ENCODE measurements at places on chromosomes 5 and 9. TPM values are rescaled to one million over a fixed set of nuclear protein-coding genes. Genes with fewer than 3 reads are reported as not detected.

The PIP5KL1 gene
- polyA plus RNA-seq = 0.22 TPM

The SH3PXD2B gene
- 37.9 TPM for polyA plus RNA-seq

The PCDHGA3 gene
- 0.27 TPM for polyA plus RNA-seq

The KCNV2 gene
- polyA plus RNA-seq = not detected

The F12 gene
- polyA plus RNA-seq = 0.47 TPM

The SLC6A18 gene
- not detected for polyA plus RNA-seq

GRCh38 chr5:16916262-16916878 lies 19.7 kb downstream of the MYO10 start:
- no peak overlapping the region for H3K27ac ChIP-seq
- no peak overlapping the region for H3K4me3 ChIP-seq
- no peaks in the 10 kb centered on the region for H3K36me3 ChIP-seq
- no peak for DNase-seq
- H3K4me1 ChIP-seq = no peaks in the 10 kb centered on the region

DNA sequence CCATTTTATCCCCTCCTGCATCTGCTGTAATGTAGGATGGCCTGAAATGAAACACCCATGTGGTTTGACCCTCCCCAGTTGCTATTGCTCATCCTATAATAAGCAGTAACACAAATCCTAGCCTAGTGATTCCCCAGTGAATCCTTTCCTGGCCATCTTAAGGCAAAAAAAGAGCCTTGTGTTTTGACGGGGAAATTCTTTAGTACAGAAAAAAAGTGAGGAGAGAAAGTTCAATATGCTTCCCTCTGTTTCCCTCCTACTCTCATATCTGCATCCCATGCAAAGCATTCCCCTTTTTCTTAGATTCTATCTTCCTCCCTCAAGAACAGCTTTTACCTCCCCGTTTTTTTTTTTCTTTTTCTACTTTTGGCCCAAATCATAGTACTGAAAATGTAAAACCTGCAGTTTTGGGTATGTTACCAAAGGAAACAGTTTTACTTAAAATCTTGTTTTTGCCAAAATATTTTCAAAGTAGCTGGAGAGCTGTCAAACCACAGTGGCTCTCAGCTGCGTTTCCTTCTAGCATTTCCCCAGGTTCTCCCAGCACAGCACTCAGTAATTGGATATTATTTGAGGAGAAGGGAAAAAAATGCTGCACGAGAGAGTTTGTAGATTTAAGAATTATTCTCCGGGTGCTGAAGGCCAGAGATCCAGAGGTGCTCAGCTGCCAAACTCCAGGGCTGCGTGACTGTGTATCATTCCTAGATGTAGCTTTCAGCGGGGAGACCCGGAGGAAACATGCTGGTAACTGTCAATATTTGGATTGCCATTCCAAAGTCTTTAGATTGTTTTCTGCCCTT lies 321.4 kb downstream of the NPR3 start:
- no peaks in the 10 kb centered on the region for H3K4me1 ChIP-seq
- H3K36me3 ChIP-seq = no peaks in the 10 kb centered on the region
- H3K27me3 ChIP-seq = no peaks in the 10 kb centered on the region
- H3K4me3 ChIP-seq = no peak overlapping the region

GRCh38 chr5:82297711-82298110 lies 19.6 kb upstream of the RPS23 start:
- H3K27me3 ChIP-seq = no peaks in the 10 kb centered on the region
- no peaks in the 10 kb centered on the region for H3K4me1 ChIP-seq
- no peak overlapping the region for H3K4me3 ChIP-seq
- DNase-seq = no peak
- no peaks in the 10 kb centered on the region for H3K36me3 ChIP-seq

DNA sequence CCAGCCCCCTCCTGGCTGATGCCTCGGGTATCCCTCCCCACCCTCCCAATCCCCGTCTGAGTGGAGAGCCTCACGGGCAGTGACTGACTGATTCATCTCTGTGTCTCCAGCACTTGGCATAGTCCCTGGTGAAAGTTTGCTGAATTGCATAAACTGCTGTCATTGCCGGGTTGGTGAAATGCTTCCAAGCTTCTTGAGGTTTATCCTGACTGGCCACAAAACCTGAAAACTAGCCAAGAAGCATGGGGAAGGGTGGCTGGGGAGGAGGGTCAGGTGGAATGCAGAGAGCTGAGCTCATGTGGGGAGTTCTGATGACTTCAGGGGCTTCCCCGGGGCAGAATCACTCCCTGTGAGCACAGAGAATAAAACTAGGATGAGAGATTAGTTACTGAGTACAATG lies 56.9 kb upstream of the GGTA1 start:
- H3K36me3 ChIP-seq = no peaks in the 10 kb centered on the region
- peaks cover 34% of the 10 kb centered on the region for H3K4me1 ChIP-seq
- H3K4me3 ChIP-seq = no peak overlapping the region

DNA sequence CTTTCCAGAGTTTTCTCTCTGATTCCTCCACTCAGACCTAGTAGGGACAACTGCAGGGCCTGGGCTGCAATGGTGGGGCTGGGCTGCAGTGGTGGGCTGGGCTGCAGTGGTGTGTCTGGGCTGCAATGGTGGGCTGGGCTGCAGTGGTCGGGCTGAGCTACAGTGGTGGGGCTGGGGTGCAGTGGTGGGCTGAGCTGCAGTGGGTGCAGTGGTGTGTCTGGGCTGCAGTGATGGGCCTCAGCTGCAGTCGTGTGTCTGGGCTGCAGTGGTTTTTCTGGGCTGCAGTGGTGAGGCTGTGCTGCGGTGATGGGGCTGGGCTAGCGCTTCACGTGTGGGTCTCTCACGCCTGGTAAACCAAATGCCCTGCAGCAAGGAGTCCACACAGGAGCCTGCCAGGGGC lies 27.4 kb downstream of the ABO start:
- no peaks in the 10 kb centered on the region for H3K27me3 ChIP-seq
- H3K36me3 ChIP-seq = no peaks in the 10 kb centered on the region
- H3K4me3 ChIP-seq = no peak overlapping the region
- DNase-seq = no peak

- H3K36me3 ChIP-seq = no peaks in the 10 kb centered on the region
- no peak for DNase-seq
- H3K27ac ChIP-seq = no peak overlapping the region
- no peaks in the 10 kb centered on the region for H3K4me1 ChIP-seq
Observed at GRCh38 chr9:30078195-30078594, 2306.2 kb upstream of the ACO1 start.

GRCh38 chr5:54162184-54162583 lies 148.2 kb downstream of the ARL15 start:
- no peak overlapping the region for H3K4me3 ChIP-seq
- no peaks in the 10 kb centered on the region for H3K36me3 ChIP-seq
- DNase-seq = no peak

GRCh38 chr5:79077680-79078365 lies 8.3 kb downstream of the BHMT2 start:
- no peaks in the 10 kb centered on the region for H3K27me3 ChIP-seq
- no peak overlapping the region for H3K27ac ChIP-seq
- no peak overlapping the region for H3K4me3 ChIP-seq
- no peaks in the 10 kb centered on the region for H3K36me3 ChIP-seq
- DNase-seq = no peak

DNA sequence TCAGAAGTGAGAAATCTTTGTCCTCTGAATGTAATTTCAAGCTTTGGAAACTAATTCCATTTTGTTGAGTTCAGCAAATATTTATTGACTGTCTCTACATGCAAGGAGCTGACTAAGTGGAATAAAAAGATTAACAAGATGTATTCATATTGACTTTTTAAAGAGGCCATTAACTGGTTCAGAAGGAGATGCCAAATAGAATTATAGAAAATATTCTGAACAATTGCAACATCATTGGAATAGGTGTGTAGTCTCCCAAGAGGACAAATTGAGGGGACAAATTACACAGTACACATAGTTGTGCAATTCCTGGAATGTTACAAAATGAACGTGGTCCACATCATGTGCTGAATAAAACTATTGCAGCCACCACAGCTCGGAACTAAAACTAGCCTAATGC lies 224.2 kb downstream of the NPR3 start:
- no peak overlapping the region for H3K27ac ChIP-seq
- H3K36me3 ChIP-seq = no peaks in the 10 kb centered on the region
- H3K4me1 ChIP-seq = no peaks in the 10 kb centered on the region
- no peak overlapping the region for H3K4me3 ChIP-seq
- DNase-seq = no peak

DNA sequence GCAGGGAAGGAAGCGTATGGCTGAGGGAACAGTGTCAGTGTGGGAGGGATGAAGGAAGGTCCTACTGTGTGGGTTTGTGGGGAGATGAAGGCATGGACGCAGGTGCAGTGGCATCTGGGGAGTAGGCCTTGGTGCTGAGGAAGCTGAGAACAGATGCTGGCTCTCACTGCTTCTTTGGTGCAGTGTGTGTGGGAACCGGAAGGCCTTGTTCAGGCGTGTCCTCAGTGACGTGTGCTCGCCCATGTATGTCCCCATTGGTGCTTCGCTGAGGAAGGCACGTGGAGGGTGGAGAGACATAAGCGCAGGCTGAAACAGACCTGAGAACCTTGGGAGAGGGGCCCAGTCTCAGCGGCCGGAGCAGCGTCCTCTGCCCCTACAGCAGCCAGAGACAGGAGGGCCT lies 18.7 kb downstream of the ADAMTS13 start:
- no peaks in the 10 kb centered on the region for H3K4me1 ChIP-seq
- H3K36me3 ChIP-seq = no peaks in the 10 kb centered on the region
- no peaks in the 10 kb centered on the region for H3K27me3 ChIP-seq
- H3K4me3 ChIP-seq = no peak overlapping the region
- no peak for DNase-seq
- H3K27ac ChIP-seq = no peak overlapping the region

DNA sequence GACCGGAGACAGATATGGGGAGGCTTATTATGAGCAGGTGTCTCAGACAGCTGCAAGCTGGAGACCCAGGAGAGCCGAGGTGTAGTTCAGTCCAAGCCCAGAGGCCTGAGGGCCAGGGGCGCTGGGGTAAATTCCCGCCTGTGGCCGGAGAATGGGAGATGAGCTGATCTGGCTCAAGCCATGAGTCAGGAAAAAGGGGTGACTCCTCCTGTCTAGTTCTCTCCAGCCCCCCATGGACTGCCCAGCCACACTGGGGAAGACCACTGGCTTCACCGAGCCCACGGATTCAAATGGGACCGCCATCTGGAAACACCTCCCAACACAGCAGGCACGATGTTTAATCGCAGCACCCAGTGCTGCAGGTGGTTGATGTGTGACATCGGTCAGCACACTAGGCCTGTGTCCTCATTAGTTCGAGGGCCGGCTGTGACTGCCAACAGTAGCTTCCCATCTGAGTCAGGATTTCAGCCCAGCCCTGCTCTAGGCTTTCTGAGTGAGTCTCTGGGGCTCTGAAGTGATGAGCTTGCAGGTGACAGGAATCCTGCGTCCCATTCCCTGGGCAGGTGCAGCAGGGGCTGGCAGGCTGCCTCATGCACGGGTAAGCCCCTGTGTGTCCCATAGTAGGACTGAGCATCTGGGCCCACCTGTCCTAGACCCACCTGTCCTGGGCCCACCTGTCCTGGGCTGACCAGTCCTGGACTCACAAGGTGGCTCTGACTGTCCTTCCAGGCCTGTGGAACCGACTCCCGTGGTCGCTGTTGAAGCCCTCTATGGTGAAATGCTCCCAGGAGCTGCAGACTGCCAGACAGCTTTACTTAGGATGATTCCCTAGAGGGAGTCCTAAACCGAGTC lies 49.7 kb downstream of the AHRR start:
- no peak overlapping the region for H3K27ac ChIP-seq
- H3K27me3 ChIP-seq = no peaks in the 10 kb centered on the region
- H3K4me1 ChIP-seq = peaks cover 5% of the 10 kb centered on the region
- DNase-seq = no peak

- peaks cover 31% of the 10 kb centered on the region for H3K4me1 ChIP-seq
- peak within 1 kb of the TSS; percentile 98 for H3K4me3 ChIP-seq
- H3K27me3 ChIP-seq = no peaks in the 10 kb centered on the region
- no peaks in the 10 kb centered on the region for H3K36me3 ChIP-seq
- DNase-seq = peak; percentile 77
Observed at GRCh38 chr5:126600631-126601511, at the start of gene PHAX. Gene PHAX, plus strand, starts transcription at chr5:126600947. Its CDS starts 16 bp downstream, at chr5:126600963.

GRCh38 chr9:125507226-125507625 lies 199.8 kb downstream of the MAPKAP1 start:
- no peaks in the 10 kb centered on the region for H3K27me3 ChIP-seq
- no peak overlapping the region for H3K27ac ChIP-seq
- H3K4me3 ChIP-seq = no peak overlapping the region
- no peak for DNase-seq
- H3K36me3 ChIP-seq = no peaks in the 10 kb centered on the region

DNA sequence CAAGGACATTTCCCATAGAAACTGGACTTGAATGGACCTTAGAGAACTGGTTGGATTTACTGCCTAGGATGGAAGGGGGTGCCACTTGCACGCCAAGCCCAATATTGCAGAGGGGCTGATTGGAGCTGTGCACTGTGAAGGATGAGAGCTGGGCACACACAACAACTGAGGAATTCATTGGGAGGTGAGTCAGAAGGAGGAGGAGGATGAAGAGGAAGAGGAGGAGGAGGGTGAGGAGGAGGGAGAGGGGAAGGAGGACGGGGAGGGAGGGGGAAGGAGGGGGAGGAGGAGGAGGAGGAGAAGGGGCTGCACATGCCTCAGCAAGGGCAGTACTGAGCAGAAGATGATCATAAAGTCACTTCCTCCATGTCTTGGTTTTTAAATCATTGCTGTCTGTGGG lies 5.7 kb upstream of the ICE1 start:
- no peaks in the 10 kb centered on the region for H3K36me3 ChIP-seq
- H3K4me3 ChIP-seq = no peak overlapping the region
- DNase-seq = no peak
- H3K27me3 ChIP-seq = no peaks in the 10 kb centered on the region
- H3K4me1 ChIP-seq = no peaks in the 10 kb centered on the region
- no peak overlapping the region for H3K27ac ChIP-seq

GRCh38 chr9:78541868-78542443 lies 245.0 kb downstream of the PSAT1 start:
- H3K4me1 ChIP-seq = no peaks in the 10 kb centered on the region
- H3K36me3 ChIP-seq = no peaks in the 10 kb centered on the region
- no peaks in the 10 kb centered on the region for H3K27me3 ChIP-seq
- no peak overlapping the region for H3K27ac ChIP-seq
- no peak for DNase-seq

DNA sequence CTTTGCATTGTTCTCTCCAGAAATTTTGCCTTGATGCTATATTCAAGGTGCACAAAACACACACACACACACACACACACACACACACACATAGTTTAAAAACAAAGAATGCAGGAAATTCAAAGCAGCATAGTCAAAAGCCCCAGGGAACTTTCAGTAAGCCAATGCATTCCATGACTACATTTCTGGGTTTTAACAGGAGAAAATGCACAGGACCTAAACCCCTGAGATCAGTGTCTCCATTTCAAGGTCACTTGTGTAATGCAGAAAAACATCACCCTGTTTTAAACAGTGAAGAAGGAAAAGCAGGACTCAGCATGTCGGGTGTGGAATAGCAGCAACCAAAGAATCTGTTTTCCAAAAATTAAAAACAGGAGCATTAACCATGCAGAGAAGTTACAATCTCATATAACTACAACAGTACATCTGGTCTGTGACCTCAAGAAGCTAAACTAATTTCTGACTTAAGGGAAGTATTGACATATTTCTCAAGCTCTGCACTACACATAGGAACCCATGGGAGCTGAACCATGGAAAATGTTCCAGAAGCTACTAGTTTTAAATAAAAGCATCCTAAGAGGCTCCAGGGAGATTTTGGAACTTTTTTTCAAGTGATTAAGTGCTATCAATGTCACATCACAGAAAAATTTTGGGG lies 296.7 kb downstream of the HINT1 start:
- H3K4me1 ChIP-seq = no peaks in the 10 kb centered on the region
- H3K27me3 ChIP-seq = no peaks in the 10 kb centered on the region
- no peak for DNase-seq
- H3K27ac ChIP-seq = no peak overlapping the region

Measured in adrenal gland (tissue), 19 donors.